ENCODE measurements at places on chromosomes 13 and 19. TPM values are rescaled to one million over a fixed set of nuclear protein-coding genes. Genes with fewer than 3 reads are reported as not detected.

The RFPL4A gene
- 0.46 TPM for polyA plus RNA-seq

The LPAR2 gene
- polyA plus RNA-seq: 3.9 TPM

The SOX21 gene
- 4.9 TPM for polyA plus RNA-seq

- DNase-seq: no peak
These were observed 41.1 kb downstream of the SPTBN4 start for GRCh38 chr19:40507892-40508291.

- DNase-seq: peak; percentile 86
These were observed 3.5 kb downstream of the ANGPTL4 start for GRCh38 chr19:8367327-8368001.

DNA sequence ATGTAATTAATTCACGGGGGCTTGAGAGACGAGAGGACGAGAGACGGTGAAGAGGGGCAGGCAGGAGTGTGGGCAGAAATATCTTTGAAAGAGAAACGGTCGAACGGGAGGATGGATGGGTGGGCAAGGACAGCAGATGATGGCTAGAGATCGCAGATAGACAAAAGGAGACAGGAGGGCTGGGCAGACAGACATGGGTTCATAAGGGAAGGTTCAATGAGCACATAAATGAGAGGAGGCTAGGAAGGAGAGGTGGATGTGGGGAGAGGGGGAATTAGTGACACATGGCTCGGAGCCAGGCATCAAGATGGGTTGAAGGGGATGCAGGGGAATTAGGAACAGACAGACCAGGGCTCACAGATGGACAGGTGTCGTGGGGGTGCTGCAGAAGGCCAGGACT lies 1.1 kb downstream of the SYT3 start:
- DNase-seq: no peak

DNA sequence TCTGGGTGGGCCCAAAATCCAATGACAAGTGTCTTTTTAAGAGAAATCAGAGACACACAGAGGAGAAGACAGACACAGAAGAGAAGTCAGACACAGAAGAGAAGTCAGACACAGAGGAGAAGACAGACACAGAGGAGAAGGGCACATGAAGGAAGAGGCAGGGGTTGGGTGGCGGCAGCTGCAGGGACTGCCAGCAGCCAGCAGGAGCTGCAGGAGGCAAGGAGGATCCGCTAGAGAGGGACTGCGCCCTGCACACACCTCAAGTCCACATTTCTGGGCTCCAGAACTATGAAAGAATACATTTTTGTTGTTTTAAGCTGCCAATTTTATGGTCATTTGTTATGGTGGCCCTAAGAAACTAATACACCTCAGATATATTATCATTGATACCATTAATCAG lies 140.6 kb downstream of the ZIC5 start:
- DNase-seq: no peak

GRCh38 chr19:47032171-47032811 lies 12.7 kb downstream of the NPAS1 start:
- no peak for DNase-seq

DNA sequence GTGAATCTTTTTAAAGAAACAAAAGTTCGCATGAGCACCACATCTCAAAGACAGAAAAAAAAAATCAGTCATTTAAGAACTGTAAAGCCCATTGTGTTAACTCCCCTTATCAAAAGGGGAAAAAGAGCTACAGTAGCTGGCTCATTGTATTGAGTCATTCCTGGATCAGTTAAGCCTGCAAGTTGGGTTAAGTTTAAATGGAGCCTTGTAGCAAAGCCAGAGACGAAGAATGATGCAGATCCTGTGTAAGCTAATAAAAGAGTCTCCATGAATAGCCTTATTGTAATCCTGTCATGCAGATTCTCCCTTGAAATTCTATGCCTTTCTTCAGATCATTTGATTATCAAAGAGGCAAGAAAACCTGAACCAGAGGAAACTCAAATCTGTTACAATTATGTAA lies 83.8 kb downstream of the CRYL1 start:
- no peak for DNase-seq

GRCh38 chr19:30711296-30711695 lies 339.1 kb downstream of the ZNF536 start:
- DNase-seq: no peak

GRCh38 chr19:42397263-42398166 lies 7.4 kb upstream of the CNFN start:
- no peak for DNase-seq

- DNase-seq: no peak
These were observed 1031.0 kb upstream of the PCDH9 start for GRCh38 chr13:68261105-68261504.

DNA sequence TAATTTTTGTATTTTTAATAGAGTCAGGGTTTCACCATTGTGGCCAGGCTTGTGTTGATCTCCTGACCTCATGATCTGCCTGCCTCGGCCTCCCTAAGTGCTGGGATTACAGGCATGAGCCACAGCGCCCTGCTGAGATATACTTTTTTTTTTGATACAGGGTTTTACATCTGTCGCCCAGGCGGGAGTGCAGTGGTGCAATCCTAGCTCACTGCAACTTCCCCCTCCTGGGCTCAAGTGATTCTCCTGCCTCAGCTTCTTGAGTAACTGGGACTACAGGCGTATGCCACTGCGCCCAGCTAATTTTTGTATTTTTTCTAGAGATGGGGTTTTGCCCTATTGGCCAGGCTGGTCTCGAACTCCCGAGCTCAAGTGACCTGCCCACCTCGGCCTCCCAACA lies 2.0 kb downstream of the COLGALT1 start:
- DNase-seq: no peak

GRCh38 chr13:36728006-36728405 lies 54.2 kb downstream of the SERTM1 start:
- DNase-seq: no peak

DNA sequence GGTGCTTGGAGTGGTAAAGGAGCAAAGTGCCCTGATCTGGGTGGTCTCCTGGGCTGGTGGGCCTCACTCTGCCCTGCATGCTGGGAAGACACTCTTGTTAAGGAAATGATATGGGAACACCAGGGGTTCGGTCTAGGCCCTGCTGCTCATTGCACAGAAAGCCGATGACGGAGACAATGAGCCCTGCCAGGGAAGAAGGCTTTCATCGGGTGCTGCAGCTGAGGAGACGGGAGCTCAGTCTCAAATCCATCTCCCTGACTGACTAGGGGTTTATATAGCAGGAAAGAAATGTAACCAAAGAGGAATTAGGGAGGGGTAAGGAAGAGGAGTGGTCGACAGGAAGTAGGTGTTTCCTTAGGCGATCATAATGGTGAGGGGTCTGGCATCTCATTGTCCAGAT lies 253.4 kb downstream of the TEX29 start:
- no peak for DNase-seq

DNA sequence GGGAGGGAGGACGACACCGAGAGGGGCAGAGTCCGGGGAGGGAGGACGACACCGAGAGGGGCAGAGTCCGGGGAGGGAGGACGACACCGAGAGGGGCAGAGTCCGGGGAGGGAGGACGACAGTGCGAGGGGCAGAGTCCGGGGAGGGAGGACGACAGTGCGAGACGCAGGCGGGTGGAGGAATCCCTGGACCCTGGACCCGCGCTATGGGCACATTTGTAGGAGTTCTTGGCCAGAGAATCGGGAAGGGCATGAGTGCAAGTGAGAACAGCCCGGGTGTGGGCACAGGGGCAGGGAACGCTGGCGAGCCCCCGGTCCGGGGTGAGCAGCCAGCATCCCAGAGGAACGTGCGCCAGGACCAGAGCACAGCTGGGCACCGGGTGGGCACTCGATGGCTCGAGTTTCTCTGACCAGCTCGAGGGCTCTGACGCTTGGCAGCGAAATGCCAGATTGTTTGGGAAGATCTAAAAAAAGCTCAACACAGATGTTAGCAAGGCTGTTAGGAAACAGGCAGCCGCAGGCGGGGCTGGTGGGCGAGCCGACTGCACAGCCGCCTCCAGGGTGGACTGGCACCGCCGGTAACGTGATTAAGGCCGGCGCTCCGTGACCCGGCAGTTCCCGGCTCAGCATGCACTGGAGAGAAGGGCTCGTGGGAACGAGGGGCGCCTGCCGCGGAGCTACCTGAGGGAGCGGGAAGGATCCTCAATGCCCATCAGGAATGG lies 17.9 kb upstream of the C2CD4C start:
- peak; percentile 60 for DNase-seq

DNA sequence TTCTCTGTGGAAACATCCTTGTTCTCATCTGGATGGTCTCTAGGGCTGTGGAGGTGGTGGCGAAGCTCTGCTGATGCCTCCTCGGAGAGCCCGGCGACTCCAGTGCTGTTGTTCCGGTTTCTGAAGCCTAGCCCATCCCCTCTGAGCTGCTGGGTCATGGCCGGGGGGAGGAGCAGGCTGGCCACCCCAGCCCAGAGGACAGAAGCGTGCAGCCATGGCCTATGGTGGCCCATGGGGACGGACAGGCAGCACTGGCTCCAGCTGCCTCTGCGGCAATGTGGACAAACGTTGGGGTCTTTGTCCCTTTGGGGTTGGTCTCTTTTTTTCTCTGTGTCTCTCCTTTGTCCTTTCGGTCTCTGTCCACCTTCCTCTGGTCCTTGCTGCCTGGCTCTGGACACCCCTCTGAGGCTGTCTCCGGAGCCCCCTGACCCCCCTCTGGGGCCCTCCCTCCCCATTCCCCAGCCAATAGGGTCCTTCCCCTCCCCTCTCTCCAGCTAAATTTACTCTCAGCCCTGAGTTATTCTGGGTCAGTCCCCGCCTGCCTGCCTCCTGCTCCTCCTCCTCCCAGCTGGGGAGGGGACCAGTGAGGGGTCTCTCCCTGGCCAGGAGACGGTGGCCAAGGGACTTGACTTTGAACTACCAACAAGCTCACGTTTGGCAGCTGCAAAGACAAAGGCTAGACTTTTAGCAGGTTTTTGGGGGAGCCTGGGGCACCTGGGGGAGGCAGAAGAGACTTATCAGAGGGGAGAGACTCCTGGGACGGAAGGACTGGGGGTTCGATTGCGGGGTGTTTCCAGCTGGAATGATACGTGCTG lies at the start of gene HRC:
Gene HRC (minus strand): TSS at position 392 of the 815 bp plus-strand sequence. CDS start 159 bp downstream, at position 233.
- DNase-seq: peak; percentile 84

DNA sequence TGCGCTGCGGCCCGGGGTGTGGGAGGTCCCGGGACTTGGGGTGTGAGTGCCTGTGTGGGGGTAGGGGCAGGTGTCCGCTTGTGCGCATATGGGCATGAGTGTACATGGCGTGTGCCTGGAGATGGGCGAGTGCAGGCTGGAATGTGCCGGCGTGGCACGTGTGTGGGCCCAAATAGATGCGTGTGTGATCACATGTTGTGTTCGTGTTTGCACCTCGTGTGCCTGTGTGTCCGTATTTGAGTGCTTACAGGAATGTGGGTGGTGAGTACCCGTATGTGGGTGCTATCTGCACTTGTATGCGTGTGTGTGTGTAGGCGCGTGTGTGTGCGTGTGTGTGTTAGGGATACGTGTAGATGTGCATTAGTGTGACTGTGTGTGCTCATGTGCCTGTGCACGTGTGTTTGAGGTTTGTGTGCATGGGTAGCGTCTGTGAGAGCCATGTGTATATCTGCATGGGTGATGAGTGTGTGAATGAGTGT lies 3.4 kb downstream of the ZNF536 start:
- DNase-seq: no peak

DNA sequence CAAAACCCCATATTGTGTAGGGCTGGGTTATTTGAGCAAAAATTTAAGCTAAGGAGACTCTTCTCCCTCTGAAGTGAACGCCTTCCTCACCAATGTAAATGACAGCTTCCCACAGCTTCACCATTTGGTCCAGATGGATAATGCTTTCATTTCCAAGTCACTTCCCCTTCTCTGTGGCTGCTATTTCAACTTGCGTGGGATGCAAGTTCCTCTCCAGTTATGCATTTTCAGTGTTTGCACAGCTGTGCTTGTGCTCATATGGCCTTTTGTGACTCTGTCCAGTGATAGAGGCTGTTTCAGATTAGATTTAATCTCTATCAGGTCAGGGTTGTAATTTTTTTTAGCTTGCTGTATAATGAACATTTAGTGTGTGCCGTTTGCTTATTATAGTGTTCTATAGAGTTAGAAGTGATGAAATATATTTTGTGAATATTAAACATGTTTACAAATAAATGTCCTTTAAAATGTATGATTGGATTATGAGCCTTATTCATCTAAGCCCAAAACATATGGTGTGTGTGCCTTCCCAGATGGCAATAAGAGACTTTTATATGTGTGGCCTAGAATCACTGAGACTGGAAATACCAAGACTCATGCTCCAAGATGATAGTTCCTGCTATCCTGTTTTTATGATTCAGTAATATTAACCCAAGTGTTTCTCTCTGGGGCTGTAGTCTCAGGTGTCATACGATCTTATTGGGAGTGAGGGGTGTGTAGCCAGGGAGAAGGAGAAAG lies 86.6 kb downstream of the TNFRSF19 start:
- DNase-seq: peak; percentile 82
